ENCODE measurements at places on chromosomes 2 and 18.

DNA sequence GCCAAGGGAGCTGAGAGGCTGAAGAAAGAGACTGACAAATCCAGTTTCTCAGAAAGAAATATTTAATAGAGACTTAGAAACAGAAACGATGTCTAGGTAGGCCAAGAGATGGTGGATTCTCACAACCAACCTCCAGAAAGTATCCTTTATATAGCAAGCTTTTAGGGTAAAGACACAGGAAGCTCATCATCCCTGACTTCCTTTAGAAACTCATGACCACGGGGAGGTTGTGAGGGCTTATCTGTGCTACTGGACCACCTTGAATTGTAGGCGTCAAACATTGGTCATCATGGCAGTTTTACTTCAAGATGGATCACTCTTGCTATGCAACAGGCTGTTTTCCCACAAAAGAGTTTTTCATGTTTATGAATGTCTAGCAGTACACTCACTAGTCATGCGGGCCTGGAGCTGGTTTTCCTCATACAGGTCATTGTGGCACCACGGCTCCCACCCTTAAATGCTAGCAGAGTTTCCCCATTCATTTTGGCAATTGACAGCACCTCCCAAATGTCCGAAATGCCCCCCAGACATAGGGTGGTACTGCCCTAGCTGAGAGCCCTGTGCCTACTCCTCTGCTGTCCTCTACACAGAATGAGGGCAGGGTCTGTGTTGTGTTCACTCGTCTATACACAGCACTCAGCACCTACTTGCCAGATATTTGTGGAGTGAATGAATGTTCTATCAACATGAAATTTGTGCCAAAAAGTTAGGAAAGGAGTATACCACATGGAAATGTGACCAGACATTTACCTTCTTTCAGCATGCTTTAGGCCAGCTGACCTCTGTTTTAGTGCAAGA lies 89.0 kb downstream of the TMEM247 start:
- DNase-seq = no peak

DNA sequence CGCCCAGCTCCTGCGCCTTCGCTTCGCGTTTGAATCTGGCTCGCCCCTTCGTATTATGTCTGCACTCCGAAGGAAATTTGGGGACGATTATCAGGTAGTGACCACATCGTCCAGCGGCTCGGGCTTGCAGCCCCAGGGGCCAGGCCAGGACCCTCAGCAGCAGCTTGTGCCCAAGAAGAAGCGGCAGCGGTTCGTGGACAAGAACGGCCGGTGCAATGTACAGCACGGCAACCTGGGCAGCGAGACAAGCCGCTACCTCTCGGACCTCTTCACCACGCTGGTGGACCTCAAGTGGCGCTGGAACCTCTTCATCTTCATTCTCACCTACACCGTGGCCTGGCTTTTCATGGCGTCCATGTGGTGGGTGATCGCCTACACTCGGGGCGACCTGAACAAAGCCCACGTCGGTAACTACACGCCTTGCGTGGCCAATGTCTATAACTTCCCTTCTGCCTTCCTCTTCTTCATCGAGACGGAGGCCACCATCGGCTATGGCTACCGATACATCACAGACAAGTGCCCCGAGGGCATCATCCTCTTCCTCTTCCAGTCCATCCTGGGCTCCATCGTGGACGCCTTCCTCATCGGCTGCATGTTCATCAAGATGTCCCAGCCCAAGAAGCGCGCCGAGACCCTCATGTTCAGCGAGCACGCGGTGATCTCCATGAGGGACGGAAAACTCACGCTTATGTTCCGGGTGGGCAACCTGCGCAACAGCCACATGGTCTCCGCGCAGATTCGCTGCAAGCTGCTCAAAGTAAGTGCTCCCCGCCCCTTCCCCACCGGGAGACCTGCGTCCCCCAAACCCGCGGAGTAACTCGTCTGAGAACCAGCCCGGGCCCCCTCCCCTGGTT lies 453 bp downstream of the KCNJ3 start:
- no peak for DNase-seq

- no peak for DNase-seq
These were observed 213.4 kb downstream of the PTH2R start for GRCh38 chr2:208619993-208620392.

DNA sequence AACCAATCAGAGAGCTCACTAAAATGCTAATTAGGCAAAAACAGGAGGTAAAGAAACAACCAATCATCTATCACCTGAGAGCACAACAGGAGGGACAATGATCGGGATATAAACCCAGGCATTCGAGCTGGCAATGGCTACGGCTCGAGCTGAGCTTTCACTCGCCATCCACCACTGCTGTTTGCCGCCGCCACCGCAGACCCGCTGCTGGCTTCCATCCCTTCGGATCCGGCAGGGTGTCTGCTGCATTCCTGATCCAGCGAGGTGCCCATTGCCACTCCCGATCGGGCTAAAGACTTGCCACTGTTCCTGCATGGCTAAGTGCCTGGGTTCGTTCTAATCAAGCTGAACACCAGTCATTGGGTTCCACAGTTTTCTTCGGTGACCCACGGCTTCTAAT lies 236.7 kb upstream of the DLGAP1 start:
- DNase-seq = no peak

DNA sequence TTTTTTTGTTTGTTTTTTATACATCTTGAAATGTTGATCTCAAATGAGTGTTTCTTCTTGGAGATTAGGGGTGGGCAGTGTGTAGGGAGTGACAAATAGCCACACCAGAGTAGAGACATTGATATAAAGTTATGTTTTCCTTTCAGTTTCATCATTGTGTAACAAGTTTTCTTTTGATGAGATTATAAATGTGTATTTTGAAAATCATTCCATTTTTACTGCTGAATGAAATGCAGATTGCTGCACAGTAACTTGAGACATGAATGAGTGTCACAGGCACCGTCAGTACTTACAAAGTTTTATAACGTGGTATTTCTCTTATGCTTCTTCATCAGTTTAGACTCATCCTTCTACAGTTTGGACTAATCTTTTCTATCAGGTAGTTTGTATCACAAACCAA lies 370 bp downstream of the MEP1B start:
- DNase-seq = no peak

DNA sequence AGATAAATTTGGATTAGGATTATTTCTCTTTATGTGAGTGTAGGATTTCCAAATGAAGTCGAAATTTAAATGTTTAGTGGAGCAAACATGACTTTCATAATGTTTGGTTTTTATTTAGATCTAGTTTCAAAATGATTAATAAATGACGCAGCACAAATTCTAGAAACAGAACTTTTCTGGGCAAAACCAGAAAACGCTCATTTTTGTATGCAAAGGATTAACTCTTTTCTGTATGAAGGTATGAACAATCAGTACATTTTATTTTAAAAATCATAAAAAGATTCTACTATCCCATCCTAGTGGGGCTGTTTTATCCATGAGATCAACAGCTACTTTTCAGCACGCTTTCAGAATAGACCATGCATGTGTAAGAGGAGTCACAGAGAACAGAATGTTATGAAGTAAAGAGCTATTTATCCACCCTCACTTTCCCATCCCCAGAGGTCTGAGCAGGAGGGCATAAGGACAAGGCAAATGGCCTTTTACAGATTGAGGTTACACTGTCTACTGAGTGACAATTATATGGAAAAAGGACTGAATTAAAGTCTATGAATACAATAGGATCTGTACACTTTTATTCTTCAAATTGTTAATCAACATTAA lies 270.8 kb downstream of the ZEB2 start:
- DNase-seq = no peak

- DNase-seq = no peak
These were observed 99.6 kb downstream of the KCTD1 start for GRCh38 chr18:26448714-26449159.

- no peak for DNase-seq
These were observed 302.9 kb upstream of the NXPH2 start for GRCh38 chr2:139083121-139083520.

DNA sequence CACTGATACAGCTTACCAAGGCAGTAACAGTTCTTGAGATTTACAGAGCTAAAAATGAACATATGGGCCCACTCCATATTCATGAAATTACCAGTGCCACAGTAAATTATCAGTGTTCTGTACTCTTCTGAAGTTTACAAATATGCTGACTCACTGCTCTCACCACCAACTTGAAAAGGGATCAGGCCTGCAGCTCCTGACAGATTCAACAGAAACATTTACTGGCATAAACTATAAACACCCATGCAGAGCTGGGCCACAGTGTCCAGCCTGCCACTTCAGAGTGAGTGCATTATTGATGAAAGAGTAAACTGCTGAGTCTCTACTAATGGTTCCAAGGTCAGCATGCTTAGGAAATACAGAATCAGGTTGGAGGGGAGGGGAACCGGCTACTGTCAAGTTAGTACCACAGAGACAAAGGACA lies 83.1 kb downstream of the FARSB start:
- no peak for DNase-seq

GRCh38 chr2:208820014-208820688 lies 413.6 kb downstream of the PTH2R start:
- DNase-seq = peak; percentile 11

DNA sequence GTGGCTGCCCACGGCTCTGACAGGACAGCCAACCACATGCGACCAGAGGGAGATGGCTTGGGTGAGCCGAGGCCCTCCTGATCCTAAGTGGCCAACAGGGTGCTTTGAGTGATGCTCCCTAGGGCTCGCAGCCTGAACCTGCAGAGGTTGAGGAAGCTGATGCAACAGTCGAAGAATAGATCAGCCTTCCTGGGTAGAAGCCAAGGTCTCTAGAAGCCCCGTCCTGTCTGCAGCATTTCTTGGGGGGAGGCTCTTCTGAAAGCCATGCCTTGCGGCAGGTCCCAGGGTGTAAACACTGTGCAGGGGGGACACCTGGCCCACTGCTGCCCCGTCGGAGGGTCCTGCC lies 136.4 kb downstream of the HDAC4 start:
- no peak for DNase-seq

DNA sequence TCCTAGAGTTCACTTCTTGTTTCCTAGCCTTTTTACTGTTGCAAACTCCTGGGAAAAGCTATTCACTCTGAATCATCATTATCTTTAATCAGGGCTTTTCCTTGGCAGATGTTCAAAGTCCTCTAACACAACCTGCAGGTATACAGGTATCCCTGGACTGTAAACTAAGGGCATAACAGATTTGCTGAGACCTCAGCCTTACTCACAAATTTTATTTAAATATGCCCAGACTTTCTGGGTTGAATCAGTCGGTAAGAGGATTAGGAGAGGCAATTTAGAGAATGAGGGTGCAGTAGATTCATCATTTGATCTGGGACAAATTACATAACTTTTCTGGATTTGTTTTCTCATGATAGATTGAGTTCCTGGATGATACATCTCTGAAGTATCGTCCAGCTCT lies 217.8 kb upstream of the STON1 start:
- DNase-seq = no peak

DNA sequence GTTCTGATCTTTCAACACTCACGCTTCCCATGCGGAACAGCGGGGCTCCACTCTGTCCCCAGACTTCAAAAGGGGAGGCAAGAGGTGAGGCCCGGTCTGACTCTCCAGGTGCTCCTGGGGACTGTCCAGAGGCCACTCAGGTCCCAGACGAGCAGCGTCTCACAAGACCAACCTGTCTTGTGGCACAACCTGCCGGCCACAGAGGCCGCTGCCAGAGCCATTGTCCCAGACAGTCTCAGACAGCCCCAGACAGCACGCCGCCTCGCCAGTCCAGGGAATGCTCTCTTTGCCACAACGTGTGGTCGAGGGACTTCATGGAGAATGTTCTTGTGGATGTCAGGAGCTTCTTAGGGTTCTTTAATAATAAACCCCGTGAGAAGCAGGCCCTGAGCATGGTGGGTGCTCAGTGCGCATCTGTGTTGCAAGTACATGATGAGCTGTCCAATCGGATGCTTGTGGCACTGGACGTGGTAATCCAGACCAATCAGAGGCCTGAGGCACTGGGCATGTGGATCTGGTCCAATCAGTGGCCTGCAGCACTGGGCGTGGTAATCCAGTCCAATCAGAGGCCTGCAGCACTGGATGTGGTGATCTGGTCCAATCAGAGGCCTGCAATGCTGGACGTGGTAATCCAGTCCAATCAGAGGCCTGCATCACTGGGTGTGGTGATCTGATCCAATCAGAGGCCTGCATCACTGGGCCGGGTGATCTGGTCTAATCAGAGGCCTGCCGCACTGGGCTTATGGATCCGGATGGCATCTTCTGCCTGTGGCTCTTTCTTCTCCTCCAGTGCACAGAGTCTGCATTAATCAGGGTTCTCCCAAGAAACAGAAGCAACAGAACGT lies 76.4 kb downstream of the TMEM18 start:
- DNase-seq = no peak

- DNase-seq = no peak
These were observed 33.9 kb downstream of the FBXO15 start for GRCh38 chr18:74113711-74114110.

DNA sequence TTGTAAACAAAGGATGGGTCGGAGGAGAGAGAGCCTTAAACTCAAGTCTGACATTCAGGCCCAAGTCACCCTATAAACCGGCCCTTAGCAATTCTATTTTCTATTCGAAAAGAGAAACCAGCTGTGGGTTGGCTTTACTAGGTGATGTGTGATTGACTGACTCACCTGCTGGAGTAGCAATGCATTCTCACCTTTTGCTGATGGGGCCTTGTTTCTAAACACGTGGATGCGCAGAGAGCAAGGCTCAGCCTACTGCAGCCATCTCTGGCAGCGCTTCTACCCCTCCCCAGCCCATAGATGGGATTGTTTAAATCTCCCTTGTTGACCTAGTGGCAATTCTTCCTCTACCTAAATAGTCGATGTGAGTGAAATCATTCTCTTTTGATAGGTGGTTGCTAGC lies 138.5 kb downstream of the MEIS1 start:
- DNase-seq = no peak

- no peak for DNase-seq
These were observed 356.4 kb upstream of the ACVR2A start for GRCh38 chr2:147488472-147488871.

DNA sequence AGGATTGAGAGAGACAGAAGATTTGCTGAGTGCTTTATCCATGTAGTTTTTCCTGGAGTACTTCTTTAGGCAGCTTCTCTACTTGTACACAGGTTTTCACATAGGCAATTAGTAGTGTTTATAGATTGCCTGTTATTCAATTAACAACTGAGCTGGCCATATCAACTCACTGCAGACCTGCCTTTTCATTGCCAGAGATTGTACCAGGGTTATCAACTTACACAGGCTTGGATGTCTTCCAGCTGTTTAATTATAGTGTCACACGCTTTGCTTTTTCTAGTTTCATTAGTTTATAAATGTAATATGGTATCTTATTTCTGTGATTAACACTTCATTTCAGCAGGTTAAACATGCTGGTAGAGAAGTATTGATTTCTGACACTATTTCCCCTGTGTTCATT lies 125.9 kb downstream of the GPD2 start:
- DNase-seq = peak; percentile 51

GRCh38 chr2:136375017-136375901 lies 257.3 kb upstream of the CXCR4 start:
- no peak for DNase-seq

GRCh38 chr2:180003073-180003472 lies 4.0 kb downstream of the CWC22 start:
- DNase-seq = no peak

DNA sequence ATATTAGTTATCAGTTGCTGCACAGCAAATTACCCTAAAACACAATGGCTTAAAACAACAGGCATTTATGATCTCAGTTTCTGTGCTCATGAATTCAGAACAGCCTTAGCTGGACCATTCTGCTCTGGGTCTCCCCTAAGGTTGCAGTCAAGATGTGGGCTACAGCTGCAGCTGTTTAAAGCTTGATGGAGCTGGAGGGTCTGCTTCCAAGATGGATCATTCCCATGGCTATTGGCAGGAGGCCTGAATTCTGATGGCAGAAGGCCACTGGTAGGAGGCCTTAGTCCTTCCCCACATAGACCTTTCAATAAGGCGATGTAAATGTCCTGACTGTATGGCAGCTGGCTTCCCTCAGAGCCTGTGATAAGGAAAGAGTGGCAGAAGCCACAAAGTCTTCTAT lies 118.6 kb upstream of the SERPINE2 start:
- DNase-seq = no peak
